ENCODE measurements at places on chromosomes 2 and 18. TPM values are rescaled to one million over a fixed set of nuclear protein-coding genes. Genes with fewer than 3 reads are reported as not detected.
A peak's percentile ranks its signal among the peaks of the same experiment; 100 is the strongest.

- DNase-seq, result no peak
Measured at GRCh38 chr2:111062417-111062816, 58.3 kb upstream of the BCL2L11 start.

VIL1 gene
- 15.3 TPM for polyA plus RNA-seq

- no peak for DNase-seq
Measured at GRCh38 chr2:95264624-95265023, 9.6 kb upstream of the PROM2 start.

GRCh38 chr2:238149841-238150572, 8.8 kb upstream of the ERFE start:
- DNase-seq, result no peak

ST8SIA3 gene
- polyA plus RNA-seq, result 0.06 TPM

- DNase-seq, result no peak
Measured at GRCh38 chr2:10529611-10530010, 81.5 kb upstream of the ODC1 start.

DSG1 gene
- polyA plus RNA-seq, result 0.06 TPM

GRCh38 chr18:33115917-33116316, 324.6 kb downstream of the CCDC178 start:
- DNase-seq, result no peak

GRCh38 chr18:76350134-76351025, 144.7 kb downstream of the ZNF516 start:
- no peak for DNase-seq

ANKRD30BL gene
- polyA plus RNA-seq, result 1.6 TPM

DNA sequence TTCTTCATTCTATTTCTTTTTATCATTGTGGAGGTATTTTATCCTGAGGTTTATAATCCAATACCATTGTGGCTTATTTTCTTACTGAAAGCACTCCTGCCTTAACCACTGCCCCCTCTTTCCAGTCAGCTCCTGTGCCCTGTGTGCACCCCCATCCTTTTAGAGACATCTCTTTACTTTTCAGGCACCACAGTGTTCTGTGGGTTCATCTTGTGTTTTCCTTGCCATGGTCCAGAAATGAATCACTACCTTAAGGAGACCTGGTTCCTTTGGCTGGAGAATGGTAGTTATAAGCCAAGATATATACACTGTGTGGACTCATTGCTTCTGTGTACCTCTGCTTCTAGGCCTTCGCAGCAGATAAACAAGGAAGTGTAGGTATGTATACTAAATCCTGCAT, 278.3 kb downstream of the PTGR3 start:
- DNase-seq, result no peak

GRCh38 chr2:115396579-115396978, 954.1 kb downstream of the DPP10 start:
- no peak for DNase-seq

TEX44 gene
- polyA plus RNA-seq, result not detected

GRCh38 chr18:79389689-79390088, 6.0 kb upstream of the NFATC1 start:
- DNase-seq, result no peak

DNA sequence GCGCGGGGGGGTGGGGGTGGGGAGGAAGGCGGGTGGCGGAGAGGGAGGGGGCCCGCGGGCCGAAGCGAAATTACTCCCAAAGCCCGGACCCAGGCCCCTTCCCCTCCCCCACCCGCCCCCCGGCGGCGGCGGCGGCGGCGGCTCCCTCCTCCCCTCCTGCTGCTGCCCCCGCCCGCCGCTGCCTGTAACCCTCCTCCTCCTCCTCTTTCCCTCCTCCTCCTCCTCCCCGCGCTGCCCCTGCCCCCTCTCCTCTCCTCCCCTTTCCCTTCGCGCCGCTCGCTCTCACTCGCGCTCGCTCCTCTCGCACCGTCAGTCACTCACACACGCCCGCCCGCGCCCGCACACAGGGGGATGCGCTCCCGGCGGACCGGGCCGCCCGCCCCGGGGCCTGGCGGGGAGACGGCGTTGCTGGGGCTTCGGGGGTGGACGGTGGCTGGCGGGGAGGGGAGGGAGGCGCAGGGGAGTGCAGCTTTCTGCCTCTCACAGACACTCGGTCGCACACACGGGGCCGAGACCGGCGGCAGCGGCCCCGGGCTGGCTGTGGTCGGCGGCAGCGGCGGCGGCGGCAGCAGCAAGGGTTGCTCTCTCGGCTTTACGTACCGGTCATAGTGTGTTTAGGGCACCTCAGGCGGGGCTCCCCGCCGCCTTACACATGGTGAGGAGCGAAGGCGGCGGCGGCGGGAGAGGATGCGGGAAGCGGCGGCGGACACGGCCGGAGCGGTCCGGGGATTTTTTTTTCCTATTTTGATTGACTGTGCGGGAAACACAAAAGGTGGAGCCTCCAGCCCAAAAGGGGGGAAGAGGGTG, 405 bp downstream of the SP3 start:
- peak; percentile 60 for DNase-seq

- no peak for DNase-seq
Measured at GRCh38 chr18:9820127-9820526, 65.6 kb upstream of the TXNDC2 start.

DNA sequence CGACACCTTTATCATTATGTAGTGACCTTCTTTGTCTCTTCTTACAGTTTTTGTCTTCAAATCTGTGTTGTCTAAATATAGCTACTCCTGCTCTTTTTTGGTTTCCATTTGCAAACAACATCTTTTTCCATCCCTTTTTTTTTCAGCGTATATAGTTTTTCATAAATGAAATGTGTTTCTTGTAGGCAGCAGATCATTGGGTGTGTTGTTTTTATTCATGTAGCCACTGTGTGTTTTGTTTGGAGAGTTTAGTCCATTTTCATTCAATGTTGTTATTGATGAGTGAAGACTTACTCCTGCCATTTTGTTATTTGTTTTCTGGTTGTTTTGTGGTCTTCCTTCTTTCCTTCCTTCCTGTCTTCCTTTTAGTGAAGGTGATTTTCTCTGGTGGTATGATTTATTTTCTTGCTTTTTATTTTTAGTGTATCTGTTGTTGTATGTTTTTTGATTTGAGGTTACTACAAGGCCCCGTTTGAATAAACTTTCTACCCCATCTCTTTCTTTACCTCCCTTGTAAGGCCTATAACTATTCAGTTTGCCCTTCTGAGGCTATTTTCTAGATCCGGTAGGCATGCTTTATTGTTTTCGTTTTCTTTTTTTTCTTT, 81.4 kb downstream of the FAM117B start:
- DNase-seq, result no peak

- no peak for DNase-seq
Measured at GRCh38 chr2:28413152-28413898, 20.7 kb downstream of the FOSL2 start.

DNA sequence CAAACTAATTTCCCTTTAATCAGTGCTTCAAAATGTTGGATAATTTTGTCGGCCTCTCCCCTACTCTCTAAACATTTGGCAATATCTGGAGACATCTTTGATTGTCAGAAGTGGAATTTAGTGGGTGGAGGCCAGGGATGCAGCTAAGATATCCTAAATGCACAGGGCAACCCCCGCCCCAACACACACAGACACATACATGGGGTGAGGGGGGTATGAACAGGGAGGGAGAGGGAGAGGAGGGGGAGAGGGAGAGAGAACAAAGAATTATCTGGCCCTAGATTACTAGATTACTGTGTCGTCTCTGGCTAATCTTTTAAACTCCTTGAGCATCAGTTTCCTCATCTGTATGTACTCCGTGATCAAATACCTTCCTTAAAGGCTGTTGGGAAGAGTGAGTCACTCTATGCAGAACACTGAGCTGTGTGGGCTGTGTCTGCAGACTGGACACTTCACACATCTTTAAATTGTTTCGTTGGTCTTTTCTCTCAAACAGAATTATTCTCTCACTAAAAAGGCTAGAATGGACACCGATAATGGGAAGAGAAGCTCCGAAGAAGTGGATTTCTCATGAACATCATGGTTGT, 2.9 kb downstream of the RNF149 start:
- no peak for DNase-seq

- no peak for DNase-seq
Measured at GRCh38 chr2:191230174-191230573, 15.0 kb upstream of the MYO1B start.

- no peak for DNase-seq
Measured at GRCh38 chr2:131056204-131056931, 36.9 kb downstream of the FAM168B start.

- DNase-seq, result no peak
Measured at GRCh38 chr18:59467497-59467896, 108.4 kb upstream of the LMAN1 start.

DNA sequence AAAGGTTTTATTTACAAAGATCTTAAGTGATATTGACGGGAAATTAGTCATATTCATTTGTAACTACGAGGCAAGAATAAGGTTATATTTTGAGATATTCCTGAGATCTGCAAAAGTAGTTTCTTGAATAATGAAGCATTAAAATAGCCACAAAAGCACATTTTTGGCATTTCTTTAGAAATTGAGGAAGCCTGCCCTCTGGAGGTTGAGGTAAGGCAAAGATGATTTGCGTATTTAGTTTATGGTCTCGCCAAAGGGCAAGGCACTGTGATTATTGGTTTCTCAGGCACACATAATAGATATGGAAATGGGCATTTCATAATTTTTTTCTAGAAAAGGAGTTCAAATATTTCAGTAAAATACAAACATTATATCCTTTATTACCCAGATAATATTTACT, 143.7 kb upstream of the RPRM start:
- no peak for DNase-seq

DNA sequence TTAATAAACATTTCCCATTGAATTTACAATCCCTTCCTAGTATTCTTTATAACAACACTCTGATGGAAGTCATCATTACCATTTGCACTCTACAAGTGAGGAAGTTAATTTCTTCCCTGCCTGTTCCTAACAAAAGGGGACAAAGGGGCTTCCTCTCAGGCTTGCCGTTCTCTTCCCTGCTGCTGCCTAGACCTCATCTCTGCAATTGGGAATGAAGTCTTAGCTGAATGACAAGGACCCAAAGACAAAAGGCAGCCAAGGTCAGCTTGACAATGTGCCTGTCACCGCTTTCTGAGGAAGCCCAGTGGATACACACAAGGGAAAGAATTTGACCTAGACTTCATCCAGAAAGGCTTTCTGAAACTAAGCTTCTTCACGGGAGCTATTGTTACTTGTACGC, 416.4 kb downstream of the CMPK2 start:
- DNase-seq, result no peak

ITM2C gene
- polyA plus RNA-seq, result 918 TPM

- no peak for DNase-seq
Measured at GRCh38 chr2:131040661-131041401, 52.4 kb downstream of the FAM168B start.

- no peak for DNase-seq
Measured at GRCh38 chr2:229431327-229431954, 160.4 kb upstream of the PID1 start.

POTEC gene
- not detected for polyA plus RNA-seq
